Stimulated activated CD4-positive, alpha-beta T cell treated with anti-CD3 and anti-CD28 coated beads, TNF-alpha, amount 100 ng/mL, for 4 hours (primary cell): ENCODE measurements at places on chromosomes 3 and 15.

DNA sequence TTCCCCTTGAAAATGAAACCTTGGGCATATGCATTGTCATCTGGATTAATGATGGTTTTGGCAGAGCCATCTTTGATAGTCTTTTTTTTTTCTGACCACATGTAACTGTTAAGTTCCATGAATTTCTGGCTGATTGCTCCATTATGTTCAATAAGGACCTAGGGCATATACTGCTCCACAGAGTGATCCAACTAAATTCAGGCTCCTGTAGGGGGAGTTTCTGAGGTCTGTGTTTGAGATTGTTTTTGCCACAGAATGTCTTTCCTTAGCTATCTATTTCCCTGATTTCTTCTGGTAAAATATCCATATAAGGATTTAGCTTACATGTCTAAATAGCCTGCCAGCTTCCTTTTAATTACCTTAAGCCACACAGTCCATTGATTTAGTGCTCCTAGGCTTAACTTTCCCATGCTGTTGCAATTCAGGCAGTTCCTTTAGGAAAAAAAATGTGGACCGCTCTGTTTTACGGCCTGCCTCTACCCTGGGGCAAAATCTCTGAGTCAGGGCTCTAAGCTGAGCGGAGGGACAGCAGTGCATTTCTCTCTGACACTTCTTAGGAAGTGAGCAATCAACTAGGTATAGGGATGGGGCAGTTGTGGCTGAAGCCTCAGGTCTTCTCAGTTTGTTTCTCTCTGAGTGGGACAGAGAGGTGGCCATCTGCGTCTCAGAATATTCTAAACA lies 796.2 kb downstream of the NR2F2 start:
- DNase-seq = no peak

DNA sequence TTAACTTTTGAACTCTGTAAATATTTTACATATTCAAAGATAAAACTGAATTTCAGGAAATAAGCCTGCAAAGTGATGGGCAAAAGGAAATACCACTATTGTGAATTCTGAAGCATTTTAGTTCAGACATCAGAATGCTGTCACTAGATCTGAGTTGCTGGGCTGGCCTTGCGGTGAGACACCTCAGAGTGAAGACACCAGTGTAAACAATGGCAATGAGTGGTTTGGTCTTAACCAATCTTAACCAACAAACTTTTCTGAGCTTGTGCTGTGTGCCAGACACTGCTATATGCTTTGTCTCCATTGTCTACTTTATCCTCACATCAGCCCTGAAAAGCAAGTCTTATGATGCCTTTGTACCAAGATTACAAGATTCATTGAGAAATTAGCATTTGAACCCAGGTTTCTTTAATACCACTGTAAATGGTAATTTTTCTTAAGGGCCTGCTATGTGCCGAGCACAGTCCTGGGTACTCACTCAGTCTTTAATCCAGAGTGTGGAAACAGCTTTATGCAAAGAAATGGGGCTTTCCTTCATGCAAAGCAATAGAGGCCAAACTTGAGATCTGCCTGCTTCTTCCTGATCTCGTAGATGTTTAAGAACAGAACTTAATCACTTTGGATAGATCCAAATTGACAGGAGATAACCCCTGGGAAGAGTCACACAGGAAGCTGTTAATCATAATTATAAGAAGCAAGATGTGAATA lies 55.0 kb downstream of the TMEM39A start:
- no peak for DNase-seq

DNA sequence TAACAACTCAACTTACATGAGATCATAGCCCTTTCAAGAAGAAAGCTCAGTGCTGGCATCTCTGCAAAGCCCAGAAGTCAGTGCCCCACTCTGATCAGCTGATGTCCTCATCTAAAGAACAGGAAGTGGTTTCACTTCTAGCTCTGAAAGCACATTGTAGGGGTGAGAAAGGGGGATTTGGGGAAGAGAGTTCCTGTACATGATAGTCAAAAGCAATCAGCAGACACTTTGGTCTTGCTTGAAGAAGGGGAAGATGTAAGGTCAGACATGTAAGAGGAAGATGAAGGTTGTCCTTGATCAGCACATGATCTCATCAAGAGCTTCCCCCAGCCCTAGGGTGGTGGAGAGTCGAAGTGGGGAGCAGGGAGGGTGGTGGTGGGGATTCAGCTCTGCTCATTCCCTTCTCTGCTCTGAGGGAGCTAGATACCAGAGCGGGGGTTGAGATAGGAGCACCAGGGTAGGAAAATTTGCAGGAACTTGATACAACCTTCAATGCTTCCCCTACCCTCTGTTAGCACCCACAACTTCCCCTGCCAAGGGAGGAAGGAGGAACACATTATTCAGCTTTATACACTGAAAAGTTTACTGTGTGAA lies 76.4 kb upstream of the ETV5 start:
- DNase-seq = no peak

DNA sequence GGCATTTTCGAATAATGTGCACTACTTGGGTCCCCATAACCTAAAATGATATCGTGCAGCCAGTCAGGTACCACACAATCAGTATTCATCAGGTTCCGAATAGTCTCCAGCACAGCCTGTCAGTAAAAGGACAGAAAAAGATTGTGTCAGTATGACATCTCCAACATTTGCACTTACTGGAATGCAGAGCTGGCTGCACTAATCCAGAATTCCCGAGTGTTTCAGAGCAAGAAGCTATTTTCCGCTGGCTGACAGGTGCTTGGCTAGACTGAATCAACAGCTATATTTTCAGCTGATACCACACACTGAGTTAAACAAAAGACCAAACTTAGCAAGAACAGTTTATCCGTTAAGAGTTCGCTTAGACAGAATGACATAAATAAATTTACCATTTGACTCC lies 68.8 kb downstream of the AQR start:
- no peak for DNase-seq

DNA sequence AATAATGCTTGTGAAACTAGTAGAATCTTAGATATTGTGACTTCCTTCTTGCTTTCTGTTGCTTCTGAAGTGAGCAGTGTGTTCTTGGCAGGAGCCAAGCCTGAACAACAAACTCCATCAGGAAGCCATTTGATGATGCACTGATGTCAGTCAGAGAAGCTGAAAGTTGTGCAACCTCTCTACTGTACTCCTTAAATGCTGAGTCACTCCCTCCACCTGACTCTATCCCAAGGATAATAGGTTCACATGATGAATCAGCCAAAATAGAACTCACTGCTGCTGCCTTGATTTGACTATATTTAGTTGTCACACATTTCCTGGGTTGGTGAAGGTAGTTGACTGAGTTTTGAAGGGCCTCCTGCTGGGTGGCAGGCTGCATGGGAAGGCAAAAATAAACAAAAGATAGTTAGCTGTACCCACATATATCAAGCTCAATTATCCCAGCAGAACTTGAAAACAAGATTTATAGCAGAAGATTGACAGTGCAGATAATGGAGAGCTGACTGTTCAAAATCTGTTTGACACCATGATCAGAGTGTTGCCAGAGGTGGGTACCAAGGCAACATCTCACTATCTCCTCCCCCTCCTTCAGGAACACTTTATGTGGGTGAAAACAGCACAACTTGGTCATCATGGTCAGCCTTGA lies 328.4 kb upstream of the DPH6 start:
- no peak for DNase-seq

DNA sequence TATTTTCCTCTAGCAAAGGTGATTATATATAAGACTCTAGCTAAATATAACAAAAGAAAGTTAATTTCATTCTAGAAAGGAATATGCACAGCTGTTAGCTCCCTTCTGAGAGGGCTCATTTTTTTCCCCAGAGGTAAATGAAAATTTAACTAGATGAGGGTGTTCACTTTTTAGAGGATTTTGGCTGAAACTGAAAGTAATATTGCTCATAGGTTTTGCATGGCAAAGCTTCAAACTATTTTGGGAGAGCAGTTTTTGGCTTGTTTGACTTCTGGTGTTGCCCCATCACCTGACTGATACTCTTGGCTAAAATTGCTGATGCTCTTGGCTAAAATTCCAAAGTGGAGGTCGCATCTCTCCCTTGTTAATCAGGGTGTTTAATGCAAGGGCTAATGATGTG lies 311.9 kb downstream of the EDEM1 start:
- no peak for DNase-seq

DNA sequence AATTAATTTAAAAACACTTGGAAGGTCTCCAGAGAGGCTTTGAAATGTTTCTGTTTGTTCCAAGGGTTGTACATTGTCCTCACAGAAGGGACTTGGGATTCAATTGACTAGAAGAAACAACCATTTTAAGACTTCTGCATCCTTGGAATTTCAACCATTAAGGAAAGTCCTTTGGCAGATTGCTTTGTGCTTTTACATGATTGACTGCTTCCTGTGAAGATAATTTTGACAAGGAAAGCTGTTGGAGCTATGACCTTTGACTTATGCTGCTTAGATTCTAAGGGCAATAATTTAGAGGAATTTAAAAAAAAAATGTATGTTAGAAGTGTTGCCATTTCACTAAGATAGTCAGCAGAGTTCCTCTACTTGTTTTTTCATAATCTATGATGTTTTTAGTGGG lies 483.9 kb upstream of the TBL1XR1 start:
- DNase-seq = no peak

GRCh38 chr15:37019479-37020433 lies 80.6 kb downstream of the MEIS2 start:
- no peak for DNase-seq

DNA sequence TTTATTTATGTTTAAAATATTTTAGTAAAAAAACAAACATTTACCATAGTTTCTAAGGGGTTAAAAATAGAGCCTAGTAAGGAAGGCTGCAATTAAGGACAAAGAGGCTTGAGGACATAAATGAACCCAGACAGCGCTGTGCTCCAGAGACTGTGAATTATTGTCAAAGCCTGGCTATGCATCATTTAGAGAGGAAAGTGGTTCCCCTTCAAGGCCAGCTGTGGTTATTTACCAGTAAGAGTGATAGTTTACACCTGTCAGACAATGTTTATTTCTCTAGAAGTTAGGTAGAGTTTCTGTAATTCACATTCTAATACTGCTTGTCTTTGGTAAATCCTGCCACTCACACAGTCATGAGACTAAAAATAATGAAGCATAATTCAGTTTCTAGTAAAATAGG lies 32.4 kb upstream of the PIK3R4 start:
- no peak for DNase-seq

DNA sequence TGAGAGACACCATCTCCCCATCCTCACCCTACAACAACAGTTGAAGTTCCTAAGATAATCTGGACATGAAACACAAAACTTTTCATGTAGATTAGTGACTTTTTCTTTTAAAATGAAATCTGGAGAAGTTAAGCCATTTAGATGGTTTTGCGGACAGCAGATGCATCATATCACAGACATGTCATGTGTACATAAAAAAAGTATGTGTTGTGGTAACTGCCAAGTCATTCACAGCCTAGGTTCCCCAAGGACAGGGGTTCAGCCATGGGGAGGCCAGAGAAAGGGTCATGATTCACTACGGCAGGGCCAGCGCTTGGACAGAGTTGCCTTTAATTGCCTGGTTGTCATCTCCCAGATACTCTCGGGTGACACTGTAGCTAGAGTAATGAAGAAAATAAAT lies 163.2 kb downstream of the PDZRN3 start:
- no peak for DNase-seq

DNA sequence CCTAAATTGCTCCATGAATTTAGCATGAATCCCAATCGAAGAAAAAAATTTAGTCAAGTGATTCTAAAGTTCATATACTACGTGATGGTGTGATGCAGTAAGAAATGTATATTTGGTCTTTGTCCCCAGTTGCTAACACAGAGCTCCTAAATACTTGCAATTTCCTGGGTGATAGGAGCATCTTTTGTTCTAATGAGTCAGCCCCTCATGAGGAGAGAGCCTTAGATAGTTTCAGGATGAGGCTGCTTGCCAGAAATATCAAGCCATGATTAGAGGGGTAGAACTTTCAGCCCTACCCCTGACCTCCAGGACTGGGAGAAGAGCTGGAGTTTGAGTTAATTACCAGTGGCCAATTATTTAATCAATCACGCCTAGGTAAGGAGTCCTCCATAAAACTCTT lies 170.2 kb downstream of the PDE8A start:
- no peak for DNase-seq

GRCh38 chr15:72793766-72794660 lies 10.5 kb upstream of the ADPGK start:
- DNase-seq = no peak

DNA sequence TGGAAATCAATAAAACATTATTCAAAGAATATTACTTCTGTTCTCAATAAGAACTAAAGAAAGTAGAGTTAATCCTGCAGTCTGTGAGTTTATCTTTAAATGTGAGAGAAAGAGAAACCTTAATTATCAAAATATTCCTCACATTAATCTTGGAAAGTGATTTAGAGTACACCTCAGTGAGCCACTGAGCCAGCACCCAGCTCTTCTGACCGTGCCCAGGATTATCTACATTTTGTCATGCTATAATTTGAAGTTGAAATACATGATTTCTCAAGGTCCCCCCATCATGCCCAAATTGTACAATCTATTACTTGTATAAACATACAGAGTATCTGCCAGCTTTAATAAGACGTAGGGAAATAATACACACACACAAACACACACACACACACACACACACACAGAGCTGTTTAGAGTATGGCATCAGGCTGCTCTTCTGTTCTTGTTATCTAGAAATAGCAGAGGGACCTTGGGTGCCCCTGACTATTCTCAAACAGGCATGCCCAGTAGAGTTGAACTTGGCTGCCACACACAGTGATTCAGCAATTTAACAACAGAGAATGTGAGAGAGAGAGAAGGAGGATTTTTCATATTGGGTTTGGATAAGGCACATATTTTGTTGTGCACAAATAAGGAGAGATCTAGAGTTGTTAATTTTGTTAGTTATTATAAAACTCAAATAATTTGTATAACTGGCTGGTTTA lies 74.4 kb downstream of the P2RY1 start:
- no peak for DNase-seq

DNA sequence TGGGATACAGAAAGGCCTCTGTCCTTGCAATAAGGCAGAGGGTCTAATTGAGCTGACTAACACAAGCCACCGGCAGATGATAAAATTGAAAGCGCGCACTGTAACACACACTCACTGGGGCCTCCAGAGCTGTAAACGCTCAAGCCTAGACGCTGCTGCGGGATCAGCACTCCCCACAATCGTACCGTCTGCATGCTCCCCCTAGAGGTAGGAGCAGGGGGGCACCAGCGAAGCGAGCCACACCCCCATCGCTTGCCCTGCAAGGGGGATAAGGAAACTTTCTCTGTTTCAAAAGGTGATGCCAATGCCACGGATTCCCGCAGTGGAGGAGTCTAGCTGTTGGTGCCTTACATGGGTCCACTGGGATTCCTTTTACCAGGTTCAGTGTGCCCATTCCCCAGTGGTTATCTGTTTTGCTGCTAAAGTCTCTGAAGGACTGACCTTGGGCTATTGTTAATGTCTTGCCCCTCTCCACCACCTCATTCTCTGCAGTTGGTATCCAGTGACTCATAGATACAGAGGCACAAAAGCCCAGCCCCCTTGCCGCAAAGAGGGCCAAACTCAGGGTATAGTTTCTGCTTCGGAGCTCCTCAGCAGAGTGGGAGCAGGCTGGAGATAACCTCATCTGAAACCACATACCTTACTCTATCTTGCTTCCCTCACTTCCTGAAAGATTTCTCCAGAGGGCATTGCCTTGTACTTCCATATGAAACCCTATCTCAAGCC lies 139.3 kb upstream of the KBTBD8 start:
- no peak for DNase-seq
